ENCODE measurements at places on chromosomes 1 and 21.

DNA sequence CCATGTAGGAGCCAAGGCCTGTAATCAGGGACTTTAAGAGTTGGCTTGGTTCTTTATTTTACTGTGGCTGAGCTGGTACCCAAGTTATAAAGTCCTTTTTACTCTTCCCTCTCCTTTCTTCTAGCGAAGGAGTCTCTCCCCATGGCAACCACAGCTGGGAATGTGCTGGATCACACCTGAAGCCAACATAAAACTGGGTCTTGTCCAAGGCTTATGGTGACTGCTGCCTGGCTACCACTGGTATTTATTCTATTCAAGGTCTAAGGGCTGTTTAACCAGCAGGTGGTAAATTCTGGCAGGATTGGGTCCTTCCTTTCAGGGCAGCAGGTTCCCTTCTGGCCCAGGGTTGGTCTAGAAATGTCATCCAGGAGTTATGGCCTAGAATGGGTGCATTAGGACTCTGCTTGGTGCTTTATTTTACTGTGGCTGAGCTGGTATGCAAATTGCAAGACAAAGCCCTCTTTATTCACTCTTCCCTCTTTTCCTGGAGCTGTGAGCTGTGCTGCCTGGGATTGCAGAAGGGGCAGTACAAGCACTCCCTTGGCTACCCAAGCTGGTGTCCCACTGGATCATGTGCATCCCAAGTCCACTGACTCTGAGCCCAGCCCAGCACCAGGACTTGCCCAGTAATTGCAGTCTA, 26.6 kb downstream of the SLC22A15 start:
- DNase-seq: no peak

DNA sequence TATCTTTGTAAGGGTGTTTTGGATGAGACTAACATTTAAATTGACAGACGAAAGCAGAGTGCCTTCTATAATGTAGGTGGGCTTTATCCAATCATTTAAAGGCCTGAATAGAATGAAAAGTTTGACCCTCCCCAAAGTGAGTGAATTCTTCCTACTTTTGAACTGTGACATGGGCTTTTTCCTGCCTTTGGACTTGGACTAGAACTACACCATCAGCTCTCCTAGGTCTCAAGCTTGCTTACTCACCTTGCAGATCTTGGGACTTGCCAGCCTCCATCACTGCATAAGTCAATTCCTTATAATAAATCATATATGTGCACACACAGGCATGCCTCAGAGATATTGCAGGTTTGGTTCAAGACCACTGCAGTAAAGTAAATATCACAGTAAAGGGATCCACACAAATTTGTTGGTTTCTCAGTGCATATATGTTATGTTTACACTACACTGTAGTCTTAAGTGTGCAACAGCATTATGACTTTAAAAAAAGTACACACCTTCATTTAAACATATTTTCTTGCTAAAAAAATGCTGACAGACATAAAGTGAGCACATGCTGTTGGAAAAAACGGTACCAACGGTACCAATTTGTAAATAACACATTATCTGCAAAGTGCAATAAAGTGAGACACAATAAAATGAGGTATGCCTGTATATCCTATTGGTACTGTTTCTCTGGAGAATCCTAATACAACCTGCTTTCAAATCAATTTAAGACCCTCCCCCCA, 51.6 kb upstream of the ATF3 start:
- no peak for DNase-seq

DNA sequence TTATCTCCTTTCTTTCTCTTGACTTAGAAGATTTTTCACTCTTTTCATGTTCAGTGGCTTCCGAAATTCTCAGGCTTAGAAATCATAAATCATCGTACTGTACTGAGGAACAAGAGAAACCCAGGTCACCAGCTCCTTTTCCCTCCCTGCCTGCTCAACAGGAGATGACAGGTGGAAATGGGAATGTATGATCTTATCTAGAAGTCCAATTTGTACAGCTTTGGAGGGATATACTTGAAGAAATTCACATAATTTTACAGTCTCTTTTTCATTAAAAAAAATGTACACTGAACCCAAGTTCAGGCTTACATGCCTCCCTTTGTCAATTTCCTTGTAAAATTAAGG, 11.7 kb downstream of the EVA1C start:
- no peak for DNase-seq

GRCh38 chr1:3986686-3987218, 86.7 kb upstream of the C1orf174 start:
- no peak for DNase-seq

- DNase-seq: no peak
Observed at GRCh38 chr1:35406103-35406502, 137.6 kb downstream of the ZMYM4 start.

Measured in activated T-helper 1 cell treated with anti-CD3 and anti-CD28 coated beads, Interleukin-2, amount 50 U/mL, for 16 hours (primary cell).